ENCODE measurements at places on chromosomes 16 and 17. TPM values are rescaled to one million over a fixed set of nuclear protein-coding genes. Genes with fewer than 3 reads are reported as not detected.

- no peak for DNase-seq
- no peak overlapping the region for H3K4me3 ChIP-seq
- H3K27ac ChIP-seq, result no peak overlapping the region
- H3K36me3 ChIP-seq, result no peaks in the 10 kb centered on the region
Measured at GRCh38 chr16:13093661-13094060, 192.3 kb downstream of the SHISA9 start.

DNA sequence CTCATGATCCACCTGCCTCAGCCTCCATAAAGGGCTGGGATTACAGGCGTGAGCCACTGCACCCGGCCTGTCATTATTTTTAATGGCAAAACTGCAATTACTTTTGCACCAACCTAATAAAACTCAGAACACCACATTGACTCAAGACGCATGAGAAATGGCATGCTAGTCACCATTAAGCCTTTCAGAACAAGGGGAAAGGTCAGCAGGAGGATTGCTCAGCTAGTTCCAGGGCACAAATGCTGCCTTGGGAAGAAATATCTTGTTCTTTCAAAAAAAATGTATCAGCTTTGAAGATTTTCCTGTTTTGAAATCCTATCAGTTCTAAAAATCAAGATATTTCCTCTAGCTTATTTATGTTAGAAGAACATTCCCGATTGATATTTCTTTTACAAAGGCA is 32.4 kb upstream of the CDYL2 start:
- no peak overlapping the region for H3K4me3 ChIP-seq
- no peaks in the 10 kb centered on the region for H3K27me3 ChIP-seq
- no peak for DNase-seq
- no peaks in the 10 kb centered on the region for H3K4me1 ChIP-seq
- H3K27ac ChIP-seq, result no peak overlapping the region
- no peaks in the 10 kb centered on the region for H3K36me3 ChIP-seq

Gene IL17C
- not detected for total RNA-seq

- H3K4me3 ChIP-seq, result no peak overlapping the region
- peaks cover 52% of the 10 kb centered on the region for H3K4me1 ChIP-seq
- DNase-seq, result no peak
- no peak overlapping the region for H3K27ac ChIP-seq
Measured at GRCh38 chr17:46126840-46127239, 66.4 kb downstream of the KANSL1 start.

DNA sequence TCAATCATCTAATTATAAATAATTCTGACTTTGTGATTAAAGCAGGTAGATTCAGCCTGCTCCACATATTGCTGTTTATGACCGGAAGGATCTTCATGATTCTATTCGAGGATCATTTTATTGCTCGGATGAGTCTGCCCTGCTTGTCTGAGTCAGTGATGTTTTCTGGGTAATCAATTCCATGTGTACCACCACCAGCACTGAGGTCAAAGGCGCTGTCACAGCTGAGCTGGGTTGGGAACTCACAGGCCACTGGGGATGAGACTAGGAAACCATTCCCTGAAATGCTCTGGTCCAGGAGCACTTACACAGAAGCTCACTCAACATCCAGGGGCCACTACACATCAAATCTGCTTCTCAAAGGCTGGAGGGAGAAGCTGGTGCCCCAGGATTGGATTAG is 30.4 kb upstream of the ERN1 start:
- H3K27me3 ChIP-seq, result no peaks in the 10 kb centered on the region
- peaks cover 18% of the 10 kb centered on the region for H3K4me1 ChIP-seq
- H3K36me3 ChIP-seq, result peaks cover 13% of the 10 kb centered on the region

Gene CDH13
- total RNA-seq, result 27.2 TPM

GRCh38 chr16:19913340-19913645 is 28.6 kb upstream of the GPRC5B start:
- H3K36me3 ChIP-seq, result no peaks in the 10 kb centered on the region
- no peak for DNase-seq
- peaks cover 15% of the 10 kb centered on the region for H3K27me3 ChIP-seq
- no peak overlapping the region for H3K4me3 ChIP-seq
- H3K4me1 ChIP-seq, result no peaks in the 10 kb centered on the region
- no peak overlapping the region for H3K27ac ChIP-seq

DNA sequence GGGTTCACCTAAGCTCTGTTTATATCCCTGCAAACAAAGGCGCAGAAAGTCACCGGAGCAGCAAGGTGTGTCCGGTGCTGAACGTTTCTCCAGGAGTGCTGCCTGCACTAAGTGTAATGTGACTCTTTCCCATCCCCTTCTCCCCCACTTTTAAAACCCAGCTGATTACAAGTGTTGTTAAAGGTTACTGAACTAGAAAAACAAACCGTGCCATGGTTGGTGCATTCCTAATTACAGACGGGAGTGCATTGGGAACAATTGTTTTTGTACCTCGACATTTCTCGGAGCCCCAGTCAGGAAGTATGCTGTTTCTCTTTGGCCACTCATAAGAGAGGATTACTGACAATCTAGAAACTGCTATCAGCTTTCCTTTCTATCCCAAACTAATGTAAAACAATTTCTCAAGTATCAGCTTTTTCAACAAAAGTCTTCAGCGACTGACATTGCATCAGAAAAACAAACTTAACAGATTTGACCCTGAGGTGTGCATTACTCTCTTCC is 441.0 kb upstream of the SALL1 start:
- H3K27ac ChIP-seq, result no peak overlapping the region
- H3K4me3 ChIP-seq, result no peak overlapping the region
- no peaks in the 10 kb centered on the region for H3K36me3 ChIP-seq
- no peak for DNase-seq
- H3K27me3 ChIP-seq, result no peaks in the 10 kb centered on the region

GRCh38 chr17:59840329-59841090 is 52.2 kb downstream of the TUBD1 start:
- H3K4me3 ChIP-seq, result peak overlapping the region; percentile 85
- no peak for DNase-seq
- H3K4me1 ChIP-seq, result peaks cover 40% of the 10 kb centered on the region
- peak overlapping the region; percentile 98 for H3K27ac ChIP-seq

DNA sequence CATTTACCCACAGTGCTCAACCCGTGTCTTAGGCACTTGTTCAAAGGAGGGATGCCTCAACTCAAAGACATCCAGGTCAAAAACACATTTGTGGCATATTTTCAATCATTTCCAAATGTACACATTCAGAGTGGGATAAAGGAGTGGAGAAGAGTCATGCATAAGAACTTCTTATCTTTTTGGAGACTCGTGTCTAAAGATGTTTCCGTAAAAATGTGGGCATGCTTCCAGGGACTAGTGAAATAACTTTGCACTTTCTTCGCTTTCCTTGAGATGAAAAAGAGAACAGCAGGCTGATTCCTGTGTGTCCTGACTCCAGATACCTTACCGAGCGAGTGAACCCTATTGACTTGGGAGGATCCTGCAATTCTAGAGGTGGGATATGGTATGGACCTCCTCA is 256.6 kb upstream of the KCNJ16 start:
- H3K4me1 ChIP-seq, result no peaks in the 10 kb centered on the region
- no peak overlapping the region for H3K4me3 ChIP-seq
- no peaks in the 10 kb centered on the region for H3K36me3 ChIP-seq
- DNase-seq, result no peak
- no peaks in the 10 kb centered on the region for H3K27me3 ChIP-seq

- no peaks in the 10 kb centered on the region for H3K36me3 ChIP-seq
- H3K4me3 ChIP-seq, result no peak overlapping the region
- no peaks in the 10 kb centered on the region for H3K27me3 ChIP-seq
Measured at GRCh38 chr17:43338886-43339516, 59.8 kb upstream of the ARL4D start.

DNA sequence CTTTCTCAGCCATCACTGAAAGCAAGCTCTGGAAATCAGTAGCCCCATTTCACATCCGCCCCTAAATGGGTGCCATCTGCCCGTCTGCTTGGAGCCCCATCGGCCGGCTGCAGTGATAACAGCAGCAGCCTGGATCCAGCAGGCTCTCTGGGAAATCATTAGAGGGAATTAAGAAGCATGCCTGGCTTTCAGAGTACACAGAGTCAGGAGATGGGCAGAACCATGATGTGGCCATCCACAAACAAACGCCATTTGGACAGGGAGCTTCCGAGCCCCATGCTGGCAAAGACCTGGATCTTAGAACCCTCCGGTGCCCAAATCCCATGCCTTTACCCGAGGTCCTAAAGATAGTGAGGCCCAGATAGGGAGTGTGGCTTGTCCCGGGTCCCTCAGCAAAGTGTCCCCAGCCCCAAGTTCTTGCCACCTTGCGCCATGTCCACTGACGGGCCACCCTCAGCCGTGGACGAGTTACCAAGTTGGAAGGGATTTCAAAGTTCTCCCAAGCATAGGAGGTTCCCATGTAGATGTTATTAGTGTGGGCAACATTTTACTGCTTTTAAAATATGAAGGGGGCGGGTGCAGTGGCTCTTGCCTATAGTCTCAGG is 1.0 kb upstream of the LITAF start:
- H3K4me3 ChIP-seq, result peak overlapping the region; percentile 80
- peak overlapping the region; percentile 93 for H3K27ac ChIP-seq
- H3K27me3 ChIP-seq, result no peaks in the 10 kb centered on the region
- peak; percentile 54 for DNase-seq
- peaks cover 18% of the 10 kb centered on the region for H3K4me1 ChIP-seq
- no peaks in the 10 kb centered on the region for H3K36me3 ChIP-seq

GRCh38 chr16:11585460-11586377 is 1.0 kb downstream of the LITAF start:
- H3K27me3 ChIP-seq, result no peaks in the 10 kb centered on the region
- peak overlapping the region; percentile 80 for H3K4me3 ChIP-seq
- DNase-seq, result peak; percentile 73
- peaks cover 33% of the 10 kb centered on the region for H3K4me1 ChIP-seq

Gene ARHGAP44
- 41.2 TPM for total RNA-seq

DNA sequence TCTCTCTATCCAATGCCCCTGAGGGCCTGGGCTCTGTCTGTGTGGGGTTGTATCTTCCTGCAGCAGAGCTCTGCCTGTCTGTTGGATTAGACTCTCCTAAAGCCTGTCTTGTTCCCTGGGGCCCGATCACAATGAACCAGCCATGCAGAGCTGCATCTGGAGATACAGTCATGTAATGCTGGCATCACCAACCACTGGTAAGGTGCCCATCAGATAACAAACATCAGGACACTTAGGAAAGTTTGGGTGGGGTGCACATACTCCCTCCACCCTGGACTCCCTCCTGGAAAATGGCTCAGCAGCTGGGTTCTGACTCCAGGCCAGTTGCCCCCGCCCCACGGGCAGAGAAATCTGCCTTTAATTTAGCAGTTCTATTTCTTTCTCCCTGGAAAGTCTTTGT is 61.3 kb upstream of the BRD7 start:
- peaks cover 3% of the 10 kb centered on the region for H3K27me3 ChIP-seq
- no peaks in the 10 kb centered on the region for H3K4me1 ChIP-seq
- no peak overlapping the region for H3K4me3 ChIP-seq

GRCh38 chr17:39750131-39751015 is 12.6 kb downstream of the GRB7 start:
- DNase-seq, result no peak
- no peak overlapping the region for H3K4me3 ChIP-seq
- no peak overlapping the region for H3K27ac ChIP-seq
- H3K27me3 ChIP-seq, result no peaks in the 10 kb centered on the region
- no peaks in the 10 kb centered on the region for H3K36me3 ChIP-seq

DNA sequence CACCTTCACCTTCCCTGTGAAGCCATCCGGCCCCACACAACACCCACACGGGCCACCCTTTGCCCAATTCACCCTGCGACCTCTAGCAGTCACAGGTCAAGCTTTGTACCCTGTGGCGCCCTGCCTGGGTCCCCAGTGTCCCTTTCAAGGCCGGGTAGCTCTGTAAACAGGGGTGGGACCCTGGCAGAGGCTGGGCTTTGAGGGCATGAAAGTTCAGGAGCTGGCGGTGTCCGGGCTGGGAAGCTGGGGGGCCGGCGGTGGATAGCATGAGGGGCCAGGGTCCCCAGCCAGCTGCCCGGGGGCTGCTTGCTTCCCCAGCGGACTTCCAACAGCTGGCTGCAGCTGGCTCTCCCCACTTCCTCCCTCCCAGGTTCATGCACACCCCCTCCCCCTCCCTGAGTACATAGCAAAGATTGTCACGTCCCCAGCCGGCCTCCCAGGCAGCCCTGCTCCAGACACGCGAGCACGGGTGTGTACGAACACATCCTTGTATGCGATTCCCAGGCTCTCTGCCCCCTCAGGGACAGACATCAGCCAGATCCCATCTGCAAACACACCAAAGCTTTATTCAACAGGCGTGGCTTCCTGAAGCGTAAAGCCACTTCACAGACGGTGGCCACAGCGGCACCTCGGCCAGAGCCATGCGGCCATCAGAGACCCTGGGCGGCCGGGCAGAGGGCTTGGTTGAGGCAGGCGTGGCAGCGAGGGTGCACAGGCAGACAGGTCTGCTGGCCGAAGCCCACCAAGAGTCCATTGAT is 8.2 kb downstream of the NTHL1 start:
- peak; percentile 83 for DNase-seq
- H3K36me3 ChIP-seq, result peaks cover 13% of the 10 kb centered on the region
- peak overlapping the region; percentile 94 for H3K27ac ChIP-seq
- no peaks in the 10 kb centered on the region for H3K27me3 ChIP-seq
- H3K4me1 ChIP-seq, result peaks cover 93% of the 10 kb centered on the region
- H3K4me3 ChIP-seq, result no peak overlapping the region

- H3K4me3 ChIP-seq, result no peak overlapping the region
- H3K27me3 ChIP-seq, result no peaks in the 10 kb centered on the region
- DNase-seq, result no peak
- H3K4me1 ChIP-seq, result peaks cover 17% of the 10 kb centered on the region
- H3K36me3 ChIP-seq, result no peaks in the 10 kb centered on the region
- H3K27ac ChIP-seq, result no peak overlapping the region
Measured at GRCh38 chr16:86215979-86216585, 294.2 kb upstream of the FOXF1 start.

Gene ZG16
- total RNA-seq, result not detected

DNA sequence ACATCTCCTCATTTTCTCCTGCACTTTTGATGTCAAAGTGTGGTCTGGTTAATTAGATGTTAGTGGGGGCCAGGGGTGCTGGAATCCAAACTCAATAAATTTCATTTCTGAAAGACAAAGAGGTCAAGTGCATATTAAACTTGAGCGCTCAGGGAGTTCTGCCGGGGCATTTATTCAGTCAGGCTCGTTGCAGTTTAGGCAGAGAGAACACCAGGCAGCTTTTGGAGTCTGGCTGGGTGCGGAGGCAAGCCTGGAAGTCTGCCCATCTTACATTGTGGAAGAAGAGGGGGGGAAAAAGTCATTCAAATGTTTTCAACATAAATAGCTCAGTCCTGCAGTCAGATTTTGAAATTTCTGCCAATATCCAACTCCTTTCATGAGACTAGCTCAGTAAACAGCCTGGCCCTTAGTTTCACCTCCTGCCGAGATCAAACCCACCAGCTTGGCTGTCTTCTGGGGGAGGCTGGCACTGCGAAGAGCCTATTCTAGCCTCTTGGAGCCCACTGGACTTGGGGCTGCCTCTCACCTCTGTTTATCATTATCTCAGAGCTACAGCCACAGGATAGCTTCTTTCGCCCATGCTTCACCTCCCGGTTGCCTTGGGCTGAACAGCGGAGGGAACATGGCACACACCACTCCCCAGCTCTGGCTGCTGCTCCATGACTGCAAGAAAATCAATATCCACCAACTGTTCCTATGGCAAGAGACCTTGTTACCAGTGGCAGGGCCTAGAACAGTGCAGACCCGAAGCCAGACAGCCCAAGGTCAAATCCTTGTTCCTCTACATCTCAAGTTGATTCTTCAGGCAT is 177.4 kb upstream of the CDH5 start:
- H3K27me3 ChIP-seq, result no peaks in the 10 kb centered on the region
- no peaks in the 10 kb centered on the region for H3K4me1 ChIP-seq
- H3K27ac ChIP-seq, result peak overlapping the region; percentile 66

Gene FAM171A2
- total RNA-seq, result 1.8 TPM
